ENCODE measurements at places on chromosomes 5 and 9.

DNA sequence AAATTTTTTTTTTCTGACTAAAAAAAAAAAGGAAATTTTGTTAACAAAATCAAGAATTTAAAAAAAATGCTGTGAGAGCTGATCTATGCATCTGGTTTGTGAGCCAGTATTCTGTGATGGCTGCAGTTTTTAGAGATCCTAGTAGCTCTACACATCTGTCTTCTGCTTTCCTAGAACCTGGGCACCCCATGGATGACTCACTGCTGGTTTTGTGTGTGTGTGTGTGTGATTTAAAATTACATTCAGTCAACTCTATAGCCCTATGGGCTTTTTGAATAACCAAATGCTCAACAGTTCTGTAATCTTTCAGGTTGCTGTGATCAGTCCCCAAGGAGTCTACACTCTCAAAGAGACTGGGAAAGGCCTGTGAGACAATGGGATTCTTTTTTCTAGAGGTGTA lies 2.5 kb upstream of the PSMD5 start:
- no peak for DNase-seq

DNA sequence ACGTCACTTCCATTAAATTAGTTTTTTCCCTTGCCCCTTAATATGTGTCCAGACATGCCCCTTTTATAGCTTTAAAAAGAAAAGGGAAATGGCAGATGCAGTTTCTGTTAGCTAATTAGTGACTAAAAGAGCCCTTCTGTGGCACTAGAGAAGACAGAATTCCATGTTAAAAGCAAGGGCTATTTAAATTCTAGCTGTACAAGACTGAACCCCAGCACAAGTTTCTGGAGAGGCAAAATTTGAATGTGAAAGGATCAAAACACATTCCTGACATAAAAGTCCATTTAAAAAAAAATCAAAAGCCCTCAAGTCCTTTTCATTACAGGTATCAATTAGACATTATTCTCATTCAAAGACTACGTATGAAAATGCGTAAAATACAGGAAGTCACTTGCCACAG lies 78.7 kb downstream of the HAPLN1 start:
- no peak for DNase-seq

DNA sequence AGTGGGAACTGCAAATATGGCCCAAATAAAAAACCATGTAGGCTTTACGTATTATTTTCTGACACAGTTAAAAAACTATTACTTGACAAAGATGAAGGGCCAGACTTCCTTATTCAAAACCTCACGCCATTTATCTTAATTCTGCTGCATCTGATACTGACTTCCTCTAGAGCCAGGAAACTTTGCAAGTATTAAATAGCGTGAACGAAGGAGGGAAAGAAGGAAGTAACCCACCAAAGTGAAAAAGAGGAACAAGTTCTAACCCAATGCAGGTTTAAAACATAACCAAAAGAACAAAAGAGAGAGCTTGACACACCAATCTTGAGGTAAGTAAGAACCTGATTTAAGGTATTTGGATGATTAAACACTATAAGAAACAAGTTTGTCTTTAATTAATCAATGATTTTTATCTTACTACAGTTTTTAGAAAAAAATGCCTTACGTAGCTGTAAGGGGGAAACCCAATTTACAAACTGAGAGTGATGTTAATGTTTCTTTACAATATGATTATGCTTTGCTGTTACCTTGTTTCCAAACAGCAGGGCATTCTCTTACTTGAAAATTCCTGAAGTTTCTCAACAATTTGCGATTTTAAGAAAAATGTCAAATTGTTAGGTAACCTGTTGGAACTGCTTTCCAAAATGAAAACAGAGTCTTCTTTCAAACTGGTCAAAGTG lies at the start of gene GAPT:
TSS of gene GAPT (plus strand) at position 220 of the 677 bp plus-strand sequence. CDS start 3,102 bp downstream, outside the sequence.
- peak; percentile 19 for DNase-seq

DNA sequence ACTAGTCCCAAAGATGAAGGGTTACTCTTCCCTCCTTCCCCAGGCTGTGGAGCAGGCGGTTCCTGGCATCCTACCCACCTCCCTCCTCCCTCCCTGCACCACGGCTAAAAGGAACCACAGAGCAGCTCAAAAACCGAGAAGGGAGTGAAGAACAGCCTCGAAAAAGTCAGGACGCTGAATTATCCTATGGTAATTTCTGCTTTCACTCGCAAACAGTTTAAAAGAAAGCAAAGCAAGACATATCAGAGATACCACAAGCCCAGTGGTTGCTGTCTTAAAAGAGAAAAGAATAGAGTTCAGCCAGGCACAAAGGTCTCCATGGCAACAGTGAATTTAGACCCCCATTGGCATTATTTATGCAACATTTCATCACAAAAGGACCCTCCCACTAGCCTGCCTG lies 315.4 kb downstream of the CTNND2 start:
- no peak for DNase-seq

GRCh38 chr5:68529581-68529980 lies 314.0 kb downstream of the PIK3R1 start:
- no peak for DNase-seq

GRCh38 chr5:3320317-3320875 lies 275.2 kb upstream of the IRX1 start:
- DNase-seq, result no peak

DNA sequence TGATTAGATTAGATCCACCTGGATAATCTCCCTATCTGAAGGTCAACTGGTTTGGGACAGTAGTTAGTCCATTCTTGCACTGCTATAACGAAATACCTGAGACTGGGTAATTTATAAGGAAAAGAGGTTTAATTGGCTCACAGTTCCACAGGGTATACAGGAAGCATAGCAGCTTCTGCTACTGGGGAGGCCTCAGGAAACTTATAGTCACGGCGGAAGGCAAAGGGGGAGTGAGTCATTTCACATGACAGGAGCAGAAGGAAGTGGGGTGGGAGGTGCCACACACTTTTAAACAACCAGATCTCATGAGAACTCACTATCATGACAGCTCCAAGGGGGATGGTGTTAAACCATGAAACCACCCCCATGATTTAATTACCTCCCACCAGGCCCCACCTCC lies 9.9 kb downstream of the C9orf40 start:
- DNase-seq, result no peak

GRCh38 chr9:94720846-94721549 lies 5.5 kb upstream of the AOPEP start:
- no peak for DNase-seq

GRCh38 chr9:108244686-108245085 lies 611.1 kb downstream of the ACTL7B start:
- DNase-seq, result no peak

DNA sequence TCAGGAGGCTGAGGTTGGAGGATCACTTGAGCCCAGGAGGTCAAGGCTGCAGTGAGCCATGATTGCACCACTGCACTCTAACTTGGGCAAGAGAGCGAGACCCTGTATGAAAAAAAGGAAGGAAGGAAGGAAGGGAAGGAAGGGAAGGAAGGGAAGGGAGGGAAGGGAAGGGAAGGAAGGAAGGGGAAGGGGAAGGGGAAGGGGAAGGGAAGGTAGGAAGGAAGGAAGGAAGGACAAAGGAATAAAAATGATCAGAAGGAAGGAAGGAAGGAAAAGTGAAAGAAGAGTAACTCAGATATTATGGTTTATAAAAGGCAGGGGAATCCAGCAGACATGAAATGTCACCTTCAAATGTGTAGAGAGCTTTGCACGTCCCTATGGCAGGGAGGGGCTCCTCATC lies 64.4 kb downstream of the USP20 start:
- DNase-seq, result no peak

- no peak for DNase-seq
Measured at GRCh38 chr9:112705768-112706427, 12.0 kb downstream of the INIP start.

DNA sequence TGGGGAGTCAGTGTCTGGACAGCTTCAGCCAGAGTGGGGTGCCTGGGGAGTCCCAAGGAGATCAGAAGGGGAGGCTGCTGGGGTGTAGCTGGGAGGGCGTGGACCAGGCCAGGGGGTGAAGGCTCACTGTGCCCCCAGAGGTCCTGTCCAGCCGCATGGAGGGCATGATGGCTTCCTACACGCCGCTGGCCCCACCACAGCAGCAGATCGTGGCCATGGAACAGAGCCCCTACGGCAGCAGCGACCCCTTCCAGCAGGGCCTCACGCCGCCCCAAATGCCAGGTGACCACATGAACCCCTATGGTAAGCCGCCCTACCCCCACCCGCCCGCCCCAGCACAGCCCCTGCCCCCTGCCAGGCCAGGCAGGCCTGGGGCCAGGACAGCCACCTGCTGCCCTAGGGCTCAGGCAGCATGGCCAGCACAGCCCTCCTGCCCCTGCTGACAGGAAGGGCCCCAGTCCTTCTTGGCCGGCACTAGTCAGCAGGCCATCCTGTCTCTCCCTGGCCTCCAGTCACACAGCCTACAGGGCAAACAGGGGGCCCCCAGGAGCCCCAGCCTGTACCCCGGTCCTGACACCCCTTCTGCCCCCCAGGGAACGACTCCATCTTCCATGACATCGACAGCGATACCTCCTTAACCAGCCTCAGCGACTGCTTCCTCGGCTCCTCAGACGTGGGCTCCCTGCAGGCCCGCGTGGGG lies 82.1 kb downstream of the LMX1B start:
- DNase-seq, result no peak

- no peak for DNase-seq
Measured at GRCh38 chr5:22473886-22474285, 379.3 kb downstream of the CDH12 start.

DNA sequence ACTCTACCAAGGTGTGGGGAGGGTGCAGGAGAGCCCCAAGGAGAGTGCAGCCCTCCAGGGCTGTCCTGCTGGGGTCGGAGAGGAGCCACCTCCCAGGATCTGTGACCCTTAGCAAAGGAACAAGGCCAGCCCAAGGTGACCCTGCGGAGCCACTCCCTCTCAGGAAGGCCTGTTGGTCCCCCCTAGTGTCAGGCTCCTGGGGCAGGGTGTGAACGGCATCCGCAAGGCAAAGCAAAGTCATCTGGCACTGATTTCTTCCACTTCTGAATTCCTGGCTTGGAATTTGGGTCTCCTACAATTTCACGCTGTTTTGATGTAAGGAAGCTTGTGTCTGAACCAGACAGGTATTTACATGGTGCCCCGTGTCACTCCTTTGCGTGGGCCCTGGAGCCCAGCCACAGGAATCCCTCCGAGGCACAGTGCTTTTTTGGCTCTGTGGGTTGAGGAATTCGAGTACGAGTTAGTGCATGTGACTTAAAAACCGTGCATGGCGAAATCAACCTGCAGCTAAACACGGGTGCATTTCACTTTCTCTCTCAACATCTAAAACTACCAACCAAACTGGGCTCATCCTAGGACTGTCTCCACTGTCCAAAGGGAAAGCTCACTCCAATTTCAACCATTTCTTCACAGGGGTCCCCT lies 24.5 kb upstream of the GFPT2 start:
- no peak for DNase-seq

GRCh38 chr9:89464300-89464901 lies 33.5 kb downstream of the SEMA4D start:
- no peak for DNase-seq

DNA sequence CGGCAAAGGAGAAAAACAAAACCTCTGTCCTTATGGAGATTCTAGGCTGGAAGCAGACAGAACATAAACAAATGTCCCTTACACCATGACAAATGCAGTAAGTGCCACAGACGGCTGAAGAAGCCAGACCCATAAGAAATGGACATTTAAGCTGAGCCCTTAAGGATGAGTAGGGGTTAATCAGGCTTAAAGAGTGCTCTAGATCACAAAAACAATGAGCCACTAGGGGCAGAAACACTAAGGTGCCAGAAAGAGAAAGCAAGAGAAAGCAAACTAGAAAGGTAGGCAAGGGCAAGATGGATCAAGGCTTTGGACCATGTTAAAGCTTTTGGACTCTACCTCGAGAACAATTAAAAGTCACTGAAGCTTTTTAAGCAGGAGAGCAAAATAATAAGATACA lies 326.9 kb upstream of the WWC1 start:
- no peak for DNase-seq

- no peak for DNase-seq
Measured at GRCh38 chr9:99052815-99053715, 51.8 kb upstream of the TGFBR1 start.

GRCh38 chr5:73792687-73793320 lies 166.8 kb downstream of the ARHGEF28 start:
- peak; percentile 56 for DNase-seq

All from GM10248 (cell line).